ENCODE measurements at places on chromosomes 12 and 14.

DNA sequence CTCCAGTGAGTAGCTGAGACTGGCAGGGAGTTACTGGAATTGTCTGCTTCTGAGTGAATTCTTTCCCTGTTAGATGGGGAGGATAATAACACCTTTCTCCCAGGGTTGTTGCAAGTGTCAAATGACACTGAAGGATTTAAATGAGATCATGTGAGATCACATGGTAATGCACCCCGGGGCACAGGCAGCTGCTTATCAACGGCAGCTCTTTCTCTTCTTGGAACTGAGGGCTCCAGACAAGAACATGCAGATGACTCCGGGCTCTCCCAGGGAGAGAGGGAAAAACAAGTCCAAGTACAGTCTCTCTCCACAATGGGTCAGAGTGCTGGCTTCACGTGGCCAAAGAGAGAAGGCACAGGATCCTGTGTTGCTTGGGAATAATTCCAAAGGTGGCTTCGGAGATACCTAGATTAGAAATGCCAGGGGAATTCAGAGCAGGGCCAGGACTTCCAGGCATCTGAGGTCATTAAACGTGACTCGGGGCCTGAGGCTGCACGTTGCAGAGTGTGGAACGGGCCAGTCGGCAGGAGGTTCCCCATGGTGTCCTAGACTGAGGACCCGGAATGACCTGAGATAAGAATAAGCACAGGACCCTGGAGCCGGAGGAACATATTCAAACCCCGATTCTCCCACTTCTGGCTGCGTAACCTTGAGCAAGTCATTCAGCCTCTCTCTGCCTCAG, 109.2 kb downstream of the PRMT8 start:
- peak; percentile 59 for DNase-seq

GRCh38 chr14:77882098-77882497, 82.2 kb downstream of the ADCK1 start:
- peak; percentile 98 for DNase-seq

DNA sequence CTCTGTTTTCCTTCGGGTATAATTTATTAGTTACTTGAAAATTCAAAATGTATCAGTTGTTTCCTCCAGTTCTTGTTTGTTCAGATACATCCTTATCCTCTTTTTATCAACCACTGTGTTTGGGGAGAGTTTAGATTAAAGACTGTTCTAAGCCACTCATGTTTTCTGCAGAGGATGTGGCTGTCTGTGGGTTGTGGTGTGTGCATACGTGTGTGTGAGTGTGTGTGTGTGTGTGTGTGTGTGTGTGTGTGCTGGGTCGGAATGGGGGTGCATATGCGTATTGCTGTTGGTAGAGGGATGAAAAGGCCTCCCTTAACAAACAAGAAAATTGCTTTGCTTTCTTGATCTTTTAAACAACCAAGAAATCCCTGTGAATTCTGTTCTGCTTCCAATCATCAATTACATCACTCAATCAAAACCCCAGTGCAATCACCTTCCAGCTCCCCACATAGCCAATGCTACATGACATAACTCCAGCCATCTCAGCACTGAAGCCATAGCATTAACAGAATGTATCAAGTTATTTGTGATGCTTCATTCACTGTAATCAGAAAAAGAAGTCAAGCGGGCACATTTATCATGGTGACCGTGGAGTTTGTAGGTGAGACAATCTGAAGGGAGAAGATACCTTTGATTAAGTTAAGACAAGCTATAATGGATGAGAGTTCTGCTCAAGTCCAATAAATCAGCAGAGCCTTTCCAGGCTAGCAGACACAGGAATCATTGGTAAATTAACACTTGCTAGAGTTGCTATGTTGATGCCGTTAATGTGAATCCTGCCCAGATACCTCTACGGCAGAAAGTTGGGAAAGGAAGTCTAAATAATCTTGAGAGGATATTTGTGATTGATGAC, 131.9 kb downstream of the RMST start:
- no peak for DNase-seq

DNA sequence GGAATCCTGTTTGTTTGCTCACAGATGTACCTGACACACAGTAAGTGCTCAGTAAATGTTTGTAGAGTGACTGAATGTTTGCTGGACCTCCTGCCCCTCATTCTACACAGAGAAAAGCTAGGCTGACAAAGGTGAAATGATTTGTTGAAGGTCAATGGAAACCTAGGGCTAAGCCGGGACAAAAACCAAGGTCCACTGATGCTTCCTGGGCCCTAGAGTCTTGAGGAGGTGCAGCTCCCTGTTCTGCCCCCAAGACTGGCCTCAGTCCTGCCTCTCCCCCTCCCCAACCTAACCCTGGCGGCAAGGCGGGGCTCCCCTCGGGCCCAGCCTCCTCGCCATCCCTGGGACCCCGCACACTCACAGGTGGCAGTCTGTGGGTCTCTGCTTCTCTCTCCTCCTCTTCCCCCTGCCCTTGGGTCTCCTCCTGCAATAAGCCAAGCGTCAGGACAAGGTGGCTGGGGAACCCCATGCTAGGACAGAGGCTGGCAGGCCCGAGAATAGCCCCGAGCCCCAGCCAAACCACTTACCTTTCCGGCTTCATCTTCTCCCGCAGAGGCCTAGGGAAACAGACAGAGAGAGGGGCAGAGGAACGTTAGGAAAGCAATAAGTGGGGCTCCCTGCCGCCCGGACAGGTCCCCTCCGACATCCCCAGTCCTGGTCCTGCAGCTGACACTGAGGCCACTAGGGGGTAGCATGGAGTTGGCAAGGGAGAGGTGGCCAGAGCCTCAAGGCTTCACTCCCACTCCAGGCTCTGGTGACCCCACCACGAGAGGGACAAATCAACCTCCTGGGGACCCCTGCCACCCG, 9.3 kb downstream of the PGF start:
- peak; percentile 60 for DNase-seq

GRCh38 chr14:84131924-84132323, 1398.0 kb upstream of the FLRT2 start:
- DNase-seq = no peak

- DNase-seq = no peak
Measured at GRCh38 chr12:102511575-102511974, 31.2 kb upstream of the IGF1 start.
